ENCODE measurements at places on chromosomes 3 and 15.

DNA sequence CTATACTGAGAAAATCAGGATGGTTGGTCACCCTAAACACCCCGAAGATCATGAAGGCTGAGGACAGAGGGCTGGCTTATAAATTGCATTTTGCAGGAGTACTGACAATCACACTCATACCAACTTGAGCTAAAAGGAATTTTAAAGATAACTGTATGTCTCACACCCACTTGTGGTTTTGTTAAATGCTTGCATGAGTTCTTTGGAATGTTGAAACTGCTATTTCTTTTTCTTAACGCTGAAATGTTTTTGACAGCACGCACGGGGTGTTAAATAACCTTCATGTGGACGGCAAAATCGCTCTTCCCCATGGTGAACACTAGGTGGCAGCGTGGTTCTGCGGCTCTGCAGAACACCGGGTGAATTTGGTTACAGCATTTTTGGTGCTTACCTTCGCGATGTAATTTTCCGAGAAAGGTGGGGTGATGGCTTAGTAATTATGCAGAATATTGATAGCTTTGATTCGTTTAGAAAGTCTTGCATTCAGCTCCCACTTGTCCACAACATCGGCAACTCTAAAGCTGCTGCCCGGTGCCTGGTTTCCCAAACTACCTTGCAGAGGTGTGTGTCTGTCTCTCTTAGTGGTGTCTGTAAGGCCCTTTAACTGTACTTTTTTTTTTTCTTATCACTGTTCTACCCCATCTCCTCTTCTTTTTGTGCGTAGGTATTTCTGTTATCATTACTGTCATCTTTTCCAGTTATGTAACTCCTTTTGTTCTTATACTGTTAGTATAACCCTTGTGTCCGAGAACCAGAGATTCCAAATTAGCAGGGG, 51.7 kb downstream of the ARNT2 start:
- DNase-seq: peak; percentile 19

- DNase-seq: no peak
Observed at GRCh38 chr3:159620281-159620680, 368.4 kb upstream of the IL12A start.

DNA sequence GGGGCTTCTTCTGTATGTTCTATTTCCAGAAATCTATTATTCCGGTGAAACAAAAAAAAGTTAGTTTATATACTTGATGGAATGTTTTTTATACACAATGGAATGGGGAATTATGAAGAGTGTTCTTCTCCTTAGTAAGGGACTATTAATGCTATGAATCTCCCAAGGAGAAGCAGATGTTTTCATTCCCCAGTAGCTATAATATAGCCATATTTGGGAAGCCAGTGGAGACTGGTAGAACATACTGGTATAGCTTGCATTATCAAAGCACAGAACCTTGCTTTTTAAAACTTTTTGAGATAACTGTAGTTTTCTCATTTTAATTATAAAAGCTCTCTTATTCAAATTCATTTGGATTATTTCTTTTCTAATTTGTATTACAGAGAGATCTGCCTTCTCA, 38.3 kb downstream of the ADGRG7 start:
- no peak for DNase-seq

DNA sequence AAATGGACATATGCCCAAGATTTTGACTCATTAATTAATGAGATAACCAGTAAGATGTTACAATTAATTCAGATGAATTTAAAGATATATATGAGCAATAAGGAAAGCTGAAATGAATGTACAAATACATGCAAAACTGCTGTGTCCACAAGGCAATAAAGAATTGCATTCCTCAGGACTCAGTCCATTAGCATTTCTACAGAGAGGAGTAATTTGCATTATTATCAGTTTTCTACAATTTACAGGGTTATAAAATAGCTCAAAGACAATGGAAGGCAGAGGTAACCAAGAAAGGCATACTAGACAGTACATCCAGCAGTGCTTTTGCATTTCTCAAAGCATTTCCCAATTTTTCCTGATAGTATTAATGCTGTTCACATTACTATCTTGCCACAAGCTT, 377.1 kb upstream of the GOLIM4 start:
- DNase-seq: no peak

DNA sequence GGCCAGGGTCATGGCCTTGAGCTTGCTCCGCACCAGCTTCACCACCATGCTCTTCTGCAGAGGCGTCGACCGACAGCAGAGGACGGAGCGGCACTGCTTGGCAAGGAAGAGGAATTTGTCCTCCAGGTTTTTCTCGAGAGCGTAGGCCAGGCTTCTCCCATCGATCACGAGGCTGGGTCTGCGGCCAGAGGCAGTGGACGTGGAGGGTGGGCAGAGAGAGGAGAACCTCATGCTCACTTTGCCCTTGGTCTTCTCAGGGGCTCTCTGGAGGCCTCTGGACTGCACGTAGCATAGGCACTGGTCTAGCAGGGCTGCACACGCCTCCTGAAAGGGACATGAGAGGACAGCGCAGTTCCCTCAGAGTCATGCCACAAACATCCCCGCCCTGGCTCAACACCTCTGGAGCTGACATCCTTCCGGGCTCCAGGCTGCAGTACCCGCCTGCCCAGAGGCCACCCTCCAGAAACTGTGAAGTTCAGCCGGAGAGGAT, 168.3 kb downstream of the ATP10A start:
- DNase-seq: no peak

DNA sequence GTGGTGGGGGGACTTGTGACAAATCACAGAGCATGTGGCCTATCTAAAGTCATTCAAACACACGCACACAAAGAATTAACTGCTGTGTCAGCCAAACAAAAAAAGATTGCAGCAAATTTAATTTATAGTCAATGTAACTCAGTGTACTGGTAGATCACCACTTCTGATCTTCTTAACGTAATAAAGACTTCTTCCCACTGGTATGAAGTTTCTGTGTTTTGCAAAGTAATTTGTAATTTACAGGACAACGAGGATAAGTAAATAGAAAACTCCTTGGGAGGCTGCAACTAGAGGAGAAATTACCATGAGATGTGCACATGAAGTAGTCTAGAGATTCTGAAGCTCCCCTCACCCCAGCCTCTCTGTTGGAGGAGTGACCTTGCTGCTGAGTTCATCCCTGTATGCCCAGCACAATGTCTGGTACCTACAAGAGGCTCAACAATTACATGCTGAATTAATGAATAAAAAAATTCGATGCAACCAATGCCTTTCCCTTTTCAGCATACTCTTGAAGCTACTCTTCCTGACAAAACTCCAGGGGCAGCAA, 207.3 kb downstream of the ARRDC4 start:
- DNase-seq: no peak
